Stimulated activated naive B cell treated with anti-CD40 and anti-IgM and Interleukin-4, amounts not matched to agents 10 μg/mL and 1 μg/mL and 100 μg/mL, for 72 hours (primary cell): ENCODE measurements at places on chromosomes 6 and 20.

DNA sequence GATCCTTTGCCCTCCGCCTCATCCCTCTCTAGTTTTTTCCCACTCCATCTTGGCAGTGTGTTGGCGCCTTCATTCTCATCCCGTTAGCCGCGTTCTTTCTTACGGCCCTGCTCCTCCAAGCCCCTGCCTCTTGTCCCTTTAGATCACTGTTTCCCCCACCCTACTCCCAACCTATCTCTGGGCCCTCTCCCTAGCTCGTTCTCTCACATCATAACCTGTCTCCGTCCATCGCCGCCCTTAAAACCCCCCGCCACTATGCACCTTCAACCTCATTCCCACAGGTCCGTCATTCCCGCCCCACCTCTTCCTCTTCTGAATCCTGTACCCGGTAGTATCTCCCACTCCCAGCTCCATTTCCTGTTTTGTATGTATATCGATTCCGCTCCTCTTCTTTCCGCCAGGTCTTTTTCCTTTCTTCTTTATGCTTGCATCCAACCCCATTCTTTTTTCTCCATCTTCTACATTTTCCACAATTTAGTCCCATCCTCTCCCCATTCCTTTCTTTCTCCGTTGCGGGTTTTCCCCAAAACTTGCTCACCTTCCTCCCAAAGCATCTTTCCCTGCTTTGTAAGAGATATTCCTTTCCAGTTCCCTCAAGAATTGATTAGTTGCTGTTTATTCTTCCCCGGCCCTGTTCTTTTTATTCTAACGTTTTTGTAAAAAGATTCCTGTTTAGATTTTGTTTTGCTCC is 671 bp downstream of the EFHC1 start:
- H3K4me1 ChIP-seq: peaks cover 4% of the 10 kb centered on the region
- H3K27me3 ChIP-seq: no peaks in the 10 kb centered on the region
- H3K27ac ChIP-seq: no peak overlapping the region
- no peaks in the 10 kb centered on the region for H3K36me3 ChIP-seq

DNA sequence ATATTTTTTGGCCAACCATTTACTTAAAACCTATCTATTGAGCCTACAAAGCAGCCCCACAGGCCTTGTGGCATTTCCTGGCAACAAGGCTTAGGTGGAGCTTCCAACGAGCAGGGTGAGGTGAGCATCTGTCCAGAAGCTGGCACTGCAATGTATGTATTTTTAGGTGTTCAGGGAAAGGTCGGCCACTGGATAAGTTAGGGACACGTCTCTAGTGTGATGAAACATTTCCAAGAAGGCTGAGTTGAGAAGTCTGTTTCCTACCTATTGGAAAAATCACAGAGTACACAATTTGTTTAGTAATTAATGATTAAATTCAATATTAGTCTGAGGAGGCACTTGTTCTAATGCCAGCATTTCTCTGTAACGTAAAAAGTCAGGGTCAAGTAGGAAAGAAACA is 17.8 kb upstream of the RCAN2 start:
- H3K36me3 ChIP-seq: no peaks in the 10 kb centered on the region
- no peak for DNase-seq
- no peak overlapping the region for H3K27ac ChIP-seq

- H3K27me3 ChIP-seq: no peaks in the 10 kb centered on the region
- H3K27ac ChIP-seq: no peak overlapping the region
- no peak for DNase-seq
- no peaks in the 10 kb centered on the region for H3K36me3 ChIP-seq
Measured at GRCh38 chr6:129140526-129140925, 257.6 kb downstream of the LAMA2 start.

DNA sequence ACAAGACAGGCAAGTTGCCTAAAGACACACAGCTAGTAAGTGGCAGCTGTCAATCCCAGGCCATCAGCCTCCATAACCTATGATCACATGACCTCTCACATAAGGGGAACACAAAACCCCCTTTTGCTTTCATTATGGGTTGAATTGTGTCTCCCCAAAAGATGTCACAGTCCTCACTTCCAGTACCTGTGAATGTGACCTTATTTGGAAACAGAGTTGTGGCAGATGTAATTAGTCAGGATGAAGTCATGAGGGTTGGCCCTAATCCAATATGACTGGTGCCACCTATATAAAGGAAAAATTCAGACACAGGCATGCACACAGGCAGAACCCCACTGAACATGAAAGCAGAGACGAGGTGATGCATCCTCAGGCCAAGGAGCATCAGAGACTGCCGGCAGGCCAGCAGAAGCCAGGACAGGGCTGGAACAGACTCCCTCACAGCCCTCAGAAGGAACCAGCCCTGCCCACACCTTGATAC is 33.6 kb downstream of the GFOD1 start:
- H3K4me3 ChIP-seq: no peak overlapping the region
- peaks cover 57% of the 10 kb centered on the region for H3K4me1 ChIP-seq
- no peaks in the 10 kb centered on the region for H3K27me3 ChIP-seq
- DNase-seq: no peak
- peak overlapping the region; percentile 95 for H3K27ac ChIP-seq

GRCh38 chr6:157533048-157533871 is 152.3 kb downstream of the ZDHHC14 start:
- no peak overlapping the region for H3K27ac ChIP-seq
- H3K36me3 ChIP-seq: peaks cover 10% of the 10 kb centered on the region
- H3K27me3 ChIP-seq: no peaks in the 10 kb centered on the region
- no peak overlapping the region for H3K4me3 ChIP-seq
- H3K4me1 ChIP-seq: peaks cover 33% of the 10 kb centered on the region

DNA sequence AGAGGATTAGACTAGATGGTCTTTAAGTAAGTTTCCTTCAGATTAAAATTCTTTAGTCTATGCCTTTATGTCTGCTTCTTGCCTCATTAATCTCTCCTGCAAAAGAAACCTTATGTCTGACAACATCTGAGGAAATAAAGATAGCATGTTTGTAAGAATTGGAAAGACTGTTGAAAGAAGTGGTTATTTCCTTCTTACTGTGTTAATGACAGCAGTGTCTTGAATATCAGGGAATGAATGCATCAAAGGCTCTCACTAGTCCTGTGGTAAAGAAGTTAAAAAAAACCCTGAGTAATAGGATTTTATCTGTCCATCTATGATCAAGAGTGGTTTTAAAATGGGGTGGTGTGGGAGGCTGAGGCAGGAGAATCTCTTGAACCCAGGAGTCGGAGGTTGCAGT is 302.0 kb downstream of the PRL start:
- DNase-seq: no peak
- H3K27ac ChIP-seq: no peak overlapping the region
- H3K27me3 ChIP-seq: peaks cover 6% of the 10 kb centered on the region
- H3K4me3 ChIP-seq: no peak overlapping the region
- no peaks in the 10 kb centered on the region for H3K4me1 ChIP-seq
- H3K36me3 ChIP-seq: no peaks in the 10 kb centered on the region

- no peaks in the 10 kb centered on the region for H3K36me3 ChIP-seq
- DNase-seq: no peak
- no peaks in the 10 kb centered on the region for H3K27me3 ChIP-seq
- H3K27ac ChIP-seq: no peak overlapping the region
- H3K4me3 ChIP-seq: no peak overlapping the region
- H3K4me1 ChIP-seq: no peaks in the 10 kb centered on the region
Measured at GRCh38 chr20:12660918-12661317, 347.9 kb upstream of the SPTLC3 start.

GRCh38 chr6:158492881-158493280 is 67.0 kb upstream of the TMEM181 start:
- no peaks in the 10 kb centered on the region for H3K4me1 ChIP-seq
- DNase-seq: no peak
- no peak overlapping the region for H3K4me3 ChIP-seq
- H3K27me3 ChIP-seq: no peaks in the 10 kb centered on the region

DNA sequence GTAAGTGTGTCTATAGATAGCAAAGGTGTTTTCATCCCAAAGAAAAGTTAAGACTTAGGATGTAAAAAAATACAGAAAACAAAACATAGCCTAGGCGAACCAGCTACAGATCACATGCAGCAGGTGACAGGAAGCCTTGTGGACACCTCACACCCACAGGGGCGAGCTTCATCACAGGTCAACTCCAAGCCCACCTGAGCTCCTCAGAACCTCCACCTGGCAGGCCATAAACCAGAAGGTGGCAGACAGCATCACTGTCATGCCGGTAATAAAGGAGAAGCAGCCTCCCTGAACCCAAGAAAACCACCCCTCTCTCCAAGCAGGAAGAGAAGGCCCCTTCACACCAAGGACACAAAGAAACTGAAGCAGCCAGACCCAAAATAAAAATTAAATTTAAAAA is 1.0 kb downstream of the RALGAPA2 start:
- DNase-seq: no peak
- peak overlapping the region; percentile 81 for H3K4me3 ChIP-seq
- H3K36me3 ChIP-seq: peaks cover 4% of the 10 kb centered on the region
- peak overlapping the region; percentile 68 for H3K27ac ChIP-seq
- H3K27me3 ChIP-seq: no peaks in the 10 kb centered on the region
- peaks cover 16% of the 10 kb centered on the region for H3K4me1 ChIP-seq

DNA sequence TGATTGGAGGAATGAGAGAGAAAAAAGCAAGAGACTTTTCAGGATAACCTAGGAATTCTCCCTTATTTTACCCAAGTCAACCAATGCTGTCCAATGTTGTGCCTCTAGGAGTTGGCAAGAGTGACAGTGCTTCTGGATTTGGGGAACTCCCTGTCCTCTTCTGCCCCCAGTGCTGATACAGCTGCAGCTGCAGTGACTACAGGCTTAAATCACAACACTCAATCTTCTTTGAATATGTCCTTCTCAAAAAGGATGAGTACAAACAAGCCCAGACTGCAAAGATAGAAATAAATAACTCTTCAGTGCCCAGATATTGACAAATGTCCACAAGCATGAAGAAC is 141.0 kb upstream of the COL21A1 start:
- no peak overlapping the region for H3K4me3 ChIP-seq
- no peaks in the 10 kb centered on the region for H3K27me3 ChIP-seq
- H3K4me1 ChIP-seq: no peaks in the 10 kb centered on the region
- no peak overlapping the region for H3K27ac ChIP-seq
- DNase-seq: no peak

GRCh38 chr20:31758991-31759390 is 19.9 kb downstream of the TPX2 start:
- H3K27ac ChIP-seq: no peak overlapping the region
- DNase-seq: no peak
- H3K27me3 ChIP-seq: no peaks in the 10 kb centered on the region

DNA sequence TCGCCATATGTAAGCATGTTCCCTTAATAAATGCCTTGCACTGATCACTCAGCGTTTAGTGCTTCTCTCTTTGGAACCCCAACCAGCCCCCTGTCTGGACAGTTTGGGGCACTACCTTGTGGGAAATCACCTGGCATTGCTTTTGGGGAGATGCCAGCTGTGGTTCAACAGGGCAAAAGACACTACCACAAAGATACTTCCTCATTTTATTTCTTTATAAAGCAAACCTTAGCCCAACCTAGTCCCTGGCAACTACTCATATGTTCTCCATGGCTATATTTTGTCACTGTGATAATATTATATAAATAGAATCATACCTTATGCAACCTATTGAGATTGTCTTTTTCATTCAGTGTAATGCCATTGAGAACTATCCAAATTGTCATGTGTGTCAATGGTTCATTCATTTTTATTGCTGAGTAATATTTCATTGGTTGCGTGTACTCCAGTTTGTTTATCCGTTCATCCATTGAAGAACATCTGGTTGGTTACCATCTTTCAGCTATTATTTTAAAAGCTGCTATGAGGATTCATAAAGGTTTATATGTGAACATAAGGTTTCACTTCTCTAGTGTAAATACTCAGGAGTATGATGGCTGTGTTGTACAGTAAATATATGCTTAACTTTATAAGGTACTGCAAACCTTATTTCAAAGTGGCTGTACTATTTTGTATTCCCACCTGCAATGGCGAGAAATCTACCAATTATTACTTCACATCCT is 114.8 kb downstream of the MOXD1 start:
- H3K4me1 ChIP-seq: peaks cover 24% of the 10 kb centered on the region
- H3K27ac ChIP-seq: peak overlapping the region; percentile 72
- peak overlapping the region; percentile 22 for H3K4me3 ChIP-seq
- DNase-seq: peak; percentile 68

GRCh38 chr20:20426655-20426907 is 58.7 kb downstream of the INSM1 start:
- no peaks in the 10 kb centered on the region for H3K27me3 ChIP-seq
- H3K27ac ChIP-seq: peak overlapping the region; percentile 53
- DNase-seq: no peak
- peaks cover 11% of the 10 kb centered on the region for H3K4me1 ChIP-seq

- peaks cover 47% of the 10 kb centered on the region for H3K36me3 ChIP-seq
- no peaks in the 10 kb centered on the region for H3K27me3 ChIP-seq
- no peak overlapping the region for H3K27ac ChIP-seq
- H3K4me1 ChIP-seq: peaks cover 64% of the 10 kb centered on the region
Measured at GRCh38 chr6:11364971-11365397, 132.5 kb upstream of the NEDD9 start.

DNA sequence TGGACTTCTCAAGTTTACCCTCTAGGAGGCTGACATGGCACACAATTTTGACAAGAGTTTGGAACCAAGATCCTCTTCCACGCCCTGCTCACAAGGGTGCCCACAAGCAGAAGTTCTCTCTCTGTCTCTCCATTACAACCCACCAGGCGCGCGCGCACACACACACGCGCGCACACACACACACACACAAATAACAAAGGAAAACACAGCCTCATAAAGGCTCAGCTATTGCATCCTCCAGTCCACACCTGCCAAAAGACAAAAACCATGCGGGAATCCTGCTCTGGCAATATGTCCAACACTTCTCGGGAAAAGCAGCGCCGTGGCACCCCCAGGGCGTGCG is 870 bp downstream of the PAK5 start:
- H3K36me3 ChIP-seq: no peaks in the 10 kb centered on the region
- no peak overlapping the region for H3K4me3 ChIP-seq
- DNase-seq: no peak

GRCh38 chr20:41534842-41535241 is 83.3 kb downstream of the CHD6 start:
- DNase-seq: no peak
- H3K27me3 ChIP-seq: no peaks in the 10 kb centered on the region
- no peak overlapping the region for H3K27ac ChIP-seq
- H3K4me1 ChIP-seq: peaks cover 11% of the 10 kb centered on the region
- no peak overlapping the region for H3K4me3 ChIP-seq
- peaks cover 40% of the 10 kb centered on the region for H3K36me3 ChIP-seq

GRCh38 chr20:22403632-22404361 is 180.6 kb downstream of the FOXA2 start:
- H3K27me3 ChIP-seq: peaks cover 8% of the 10 kb centered on the region
- H3K36me3 ChIP-seq: no peaks in the 10 kb centered on the region
- no peak for DNase-seq
- H3K4me1 ChIP-seq: peaks cover 6% of the 10 kb centered on the region

- H3K36me3 ChIP-seq: no peaks in the 10 kb centered on the region
- H3K27ac ChIP-seq: no peak overlapping the region
- no peak for DNase-seq
- peaks cover 25% of the 10 kb centered on the region for H3K27me3 ChIP-seq
- no peaks in the 10 kb centered on the region for H3K4me1 ChIP-seq
Measured at GRCh38 chr6:148423133-148423532, 80.5 kb downstream of the SASH1 start.
